RCC 7860 (cell line): ENCODE measurements at places on chromosomes 2 and 18.

DNA sequence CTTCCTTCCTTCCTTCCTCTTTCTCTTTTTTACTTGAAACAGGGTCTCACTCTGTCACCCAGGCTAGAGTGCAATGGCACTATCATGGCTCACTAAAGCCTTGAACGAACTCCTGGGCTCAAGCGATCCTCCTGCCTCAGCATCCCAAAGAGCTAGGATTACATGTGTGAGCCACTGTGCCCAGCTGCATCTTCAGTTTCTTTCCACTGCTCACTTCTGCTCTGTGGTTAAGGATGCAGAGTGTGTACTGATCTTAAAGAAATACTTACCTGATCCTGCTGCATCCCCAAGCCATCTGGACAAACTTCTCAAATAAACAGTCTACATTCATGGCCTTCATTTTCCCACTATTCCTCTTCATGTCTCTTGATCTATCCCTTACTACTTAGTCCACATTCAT, 13.0 kb downstream of the DPP4 start:
- DNase-seq = no peak

DNA sequence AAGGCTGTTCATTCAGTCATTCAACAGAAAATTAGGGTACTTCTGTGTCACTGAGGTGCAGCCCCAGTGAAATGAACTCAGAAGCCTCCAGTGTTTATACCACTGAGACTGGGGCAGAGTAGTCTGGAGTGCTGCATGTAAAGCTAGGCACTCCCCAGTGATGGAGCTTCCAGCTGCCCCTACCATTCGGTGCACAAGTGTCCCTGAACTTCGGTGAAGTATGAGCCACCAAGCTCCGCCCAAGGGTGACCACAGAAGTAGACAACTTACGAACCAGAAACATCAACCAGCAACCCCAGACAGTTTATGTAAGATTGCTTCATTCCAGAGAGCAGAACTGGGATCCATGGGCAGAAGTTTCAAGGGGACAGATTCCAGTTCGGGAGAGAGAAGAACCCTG, 70.6 kb upstream of the FOSL2 start:
- no peak for DNase-seq

DNA sequence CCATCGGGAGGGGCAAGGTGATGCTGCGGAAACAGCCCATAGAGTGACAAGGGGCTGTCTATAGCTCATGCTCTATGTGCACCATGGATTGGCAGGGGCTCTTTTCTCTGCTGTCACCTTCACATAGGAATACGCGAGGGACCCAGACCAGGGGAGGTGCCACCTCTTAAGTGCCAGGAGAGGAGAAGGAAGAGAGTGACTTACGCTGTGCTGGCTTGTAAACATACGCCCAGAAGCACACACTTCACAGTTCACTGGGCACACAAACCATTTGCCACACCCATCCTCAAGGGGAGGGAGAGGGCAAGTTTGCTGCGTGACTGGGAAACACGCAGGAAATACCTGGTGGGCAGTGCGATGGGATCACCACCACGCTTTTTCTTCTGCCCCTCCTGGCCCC, 65.1 kb upstream of the GPR45 start:
- no peak for DNase-seq

DNA sequence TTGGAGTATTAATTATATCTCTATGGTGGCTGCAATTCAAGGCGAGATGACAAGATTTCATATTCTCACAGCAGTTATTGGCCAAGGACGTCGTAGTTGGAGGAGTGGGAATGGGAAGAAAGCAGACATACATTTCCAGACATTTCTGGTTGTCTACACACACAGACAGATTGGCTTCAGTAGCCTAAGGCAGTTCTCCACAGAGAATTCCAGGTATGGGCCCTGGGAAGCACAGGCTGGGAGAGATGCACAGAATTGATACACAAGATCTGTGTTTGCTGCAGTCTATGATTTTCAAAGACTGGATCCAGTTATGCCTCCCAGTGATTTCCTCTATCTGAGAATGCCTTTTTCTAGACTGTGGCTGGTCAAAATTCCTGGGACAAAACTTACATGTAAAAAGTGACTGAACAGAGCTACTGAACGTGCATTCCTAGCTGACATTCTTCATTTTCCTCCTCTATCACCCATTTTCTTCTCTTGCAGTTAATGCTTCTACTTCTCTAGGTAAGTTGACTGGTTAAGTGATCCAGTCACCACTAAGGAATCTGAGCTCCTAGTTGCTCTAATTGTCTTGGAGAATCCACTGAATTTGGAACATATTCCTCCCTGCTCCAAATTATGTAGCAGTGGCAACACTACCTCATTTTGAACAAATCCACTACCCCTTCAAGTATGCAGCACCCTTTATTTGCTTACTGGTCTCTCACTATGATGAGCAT, 386.7 kb upstream of the CDH7 start:
- no peak for DNase-seq
